ENCODE measurements at places on chromosomes 12 and 14.

DNA sequence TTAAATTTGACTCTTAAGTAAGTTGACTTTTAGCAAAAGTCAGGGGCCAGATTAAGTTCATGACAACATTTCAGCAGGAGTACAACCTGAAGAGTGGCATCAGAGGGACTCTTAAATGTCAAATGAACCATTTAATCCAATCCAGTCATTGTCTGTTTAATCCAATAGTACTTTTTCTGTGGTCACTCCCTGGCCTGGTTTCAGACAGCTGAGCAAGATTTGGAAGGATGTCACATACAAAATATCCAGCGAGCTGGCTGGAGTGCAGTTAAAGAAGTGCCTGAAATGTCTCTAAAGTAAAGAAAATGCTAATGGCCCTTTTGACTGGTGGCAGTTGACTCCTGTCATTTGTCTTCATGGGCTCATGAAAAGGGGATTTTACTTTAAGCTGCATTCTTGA, 1082.1 kb downstream of the AACS start:
- no peak for DNase-seq

DNA sequence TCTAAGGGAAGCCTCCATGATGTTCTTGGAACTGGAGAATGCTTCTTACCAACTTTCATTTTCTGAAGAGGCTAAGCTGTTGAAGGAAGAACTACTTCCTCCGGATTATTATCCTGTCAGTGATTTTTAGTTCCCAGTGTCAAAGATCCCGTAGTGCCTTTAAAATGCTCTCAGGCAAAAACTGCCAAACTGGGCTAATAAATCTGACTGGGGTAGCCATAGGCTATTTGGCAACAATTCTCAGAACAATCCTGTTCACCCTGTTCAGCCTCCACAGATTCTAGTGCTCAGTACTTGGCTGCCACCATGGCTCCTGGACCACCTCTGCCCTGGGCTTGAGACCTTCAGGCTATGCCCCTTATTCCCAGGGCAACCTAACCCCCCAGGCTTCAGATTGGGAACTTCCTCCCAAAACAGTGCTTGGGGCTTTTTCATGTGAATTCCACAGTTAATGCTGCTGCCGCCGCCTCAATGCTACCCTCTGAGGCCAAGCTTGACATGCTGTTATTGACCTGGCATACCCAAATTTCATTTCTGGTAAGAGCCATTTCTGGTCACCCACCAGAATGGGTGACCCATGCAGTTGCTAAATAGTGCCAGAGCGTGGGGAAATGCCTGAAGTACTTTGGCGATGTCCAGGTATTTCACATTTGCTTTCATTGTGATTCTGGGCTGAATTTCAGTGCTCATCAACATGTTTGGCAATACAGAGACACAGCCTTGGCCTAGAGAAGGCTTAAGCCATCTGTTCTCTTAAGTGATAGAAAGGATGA, 110.0 kb upstream of the ARHGAP5 start:
- no peak for DNase-seq

DNA sequence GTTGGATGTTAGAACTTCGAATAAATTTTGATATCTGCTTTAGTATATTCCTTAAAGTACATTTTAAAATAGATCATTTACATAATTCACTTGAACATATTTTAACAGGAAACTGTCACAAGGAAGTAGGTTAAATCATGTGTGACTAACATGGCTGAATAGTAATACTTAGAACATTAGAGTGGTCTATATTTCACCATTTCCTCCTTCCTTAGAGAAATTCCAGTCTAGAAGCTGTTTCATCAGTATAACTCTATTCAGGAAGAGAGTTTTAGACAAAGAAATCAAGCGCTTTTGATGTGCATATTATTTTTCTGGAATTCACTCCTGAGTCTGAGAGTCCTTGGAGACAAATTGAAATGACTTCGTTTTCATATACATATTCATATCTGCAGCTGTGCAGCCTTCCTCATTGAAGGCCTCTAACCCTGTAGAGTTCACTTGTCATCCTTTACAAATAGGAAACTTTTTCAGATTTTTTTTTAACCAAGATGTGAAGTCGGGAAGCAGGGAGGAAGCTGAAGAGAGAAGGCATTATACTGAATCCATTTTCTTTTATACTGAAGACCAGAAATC, 28.4 kb downstream of the IRAK3 start:
- no peak for DNase-seq

- DNase-seq, result no peak
Measured at GRCh38 chr14:39266525-39266870, 32.8 kb downstream of the MIA2 start.

DNA sequence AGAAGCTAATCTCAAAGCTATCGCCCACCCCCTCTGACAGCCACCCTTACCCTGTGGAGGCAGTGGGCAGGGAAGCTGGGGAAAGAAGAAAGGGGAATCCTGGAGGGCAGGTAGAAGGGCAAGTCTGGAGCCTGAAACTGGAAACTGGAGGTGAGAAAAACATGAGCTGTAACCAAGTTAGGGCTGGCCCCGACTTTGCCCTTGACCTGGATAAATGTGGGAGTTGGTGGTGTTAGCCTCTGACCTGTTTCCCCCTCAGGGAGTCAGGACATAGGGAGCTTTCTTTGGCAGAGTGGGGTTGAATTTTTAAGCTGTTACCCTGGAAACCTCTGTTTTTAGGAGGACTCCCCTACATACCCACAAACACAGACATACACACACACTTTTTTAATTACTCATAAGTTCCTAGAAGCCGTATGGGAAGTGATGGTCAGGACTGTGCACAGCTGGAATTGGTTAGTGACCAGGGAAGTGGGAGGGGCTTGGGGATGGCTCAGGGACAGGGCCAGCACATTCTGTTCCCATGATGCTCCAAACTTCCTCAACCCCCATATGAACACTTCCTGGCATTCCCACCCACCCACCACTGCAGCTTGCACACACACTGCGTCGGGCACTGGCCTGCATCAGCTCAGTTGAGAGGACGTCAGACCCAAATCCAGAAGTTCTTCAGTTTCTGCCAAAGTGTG, 5.0 kb upstream of the MMP19 start:
- peak; percentile 96 for DNase-seq

- DNase-seq, result peak; percentile 79
Measured at GRCh38 chr14:89221109-89221810, 195.8 kb downstream of the FOXN3 start.
